ENCODE measurements at places on chromosomes 1 and 21.

DNA sequence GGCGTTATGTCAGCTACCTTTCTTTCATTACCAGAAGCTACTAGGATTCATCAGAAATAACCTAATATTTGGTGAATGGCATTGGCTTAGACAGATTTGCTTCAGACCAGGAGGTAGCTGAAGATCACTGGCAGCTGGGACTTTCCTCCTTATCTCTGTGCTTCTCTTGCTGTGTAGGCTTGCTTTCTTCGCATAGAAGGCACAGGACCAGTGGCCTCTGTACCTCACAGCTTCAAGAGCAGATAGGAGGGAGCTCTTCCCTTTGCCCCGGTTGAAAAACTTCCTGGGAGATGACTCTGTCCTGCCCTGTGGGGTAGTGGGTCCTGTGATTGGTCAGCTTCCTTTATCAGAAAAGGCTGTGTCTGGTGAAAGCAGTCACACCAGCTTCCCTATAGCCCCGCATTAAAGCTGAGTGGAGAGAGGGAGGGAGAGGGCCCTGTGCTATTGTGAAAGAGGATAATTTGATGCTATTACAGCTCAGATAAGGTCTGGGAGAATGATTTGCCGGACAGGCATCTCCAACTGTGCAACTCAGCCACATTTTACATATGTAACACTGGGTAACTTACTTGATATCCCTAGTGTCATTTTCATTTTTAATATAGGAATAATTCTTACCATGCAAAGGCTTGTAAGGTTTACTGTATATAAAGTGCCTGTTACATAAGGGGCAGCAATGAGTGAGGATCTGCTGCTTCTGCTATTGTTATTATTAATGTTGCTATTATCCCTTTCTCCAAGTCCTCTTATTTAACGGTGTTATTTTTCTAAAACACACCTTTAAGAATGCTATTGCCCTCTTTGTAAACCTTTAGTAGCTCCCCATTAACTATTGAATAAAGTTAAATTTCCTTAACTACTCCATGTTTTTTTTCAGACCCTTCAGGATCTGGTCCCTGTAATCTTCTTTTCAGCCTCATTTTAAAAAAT is 31.6 kb downstream of the OSBPL9 start:
- no peak for DNase-seq

GRCh38 chr1:234913278-234913649 is 215.4 kb downstream of the TOMM20 start:
- no peak for DNase-seq

DNA sequence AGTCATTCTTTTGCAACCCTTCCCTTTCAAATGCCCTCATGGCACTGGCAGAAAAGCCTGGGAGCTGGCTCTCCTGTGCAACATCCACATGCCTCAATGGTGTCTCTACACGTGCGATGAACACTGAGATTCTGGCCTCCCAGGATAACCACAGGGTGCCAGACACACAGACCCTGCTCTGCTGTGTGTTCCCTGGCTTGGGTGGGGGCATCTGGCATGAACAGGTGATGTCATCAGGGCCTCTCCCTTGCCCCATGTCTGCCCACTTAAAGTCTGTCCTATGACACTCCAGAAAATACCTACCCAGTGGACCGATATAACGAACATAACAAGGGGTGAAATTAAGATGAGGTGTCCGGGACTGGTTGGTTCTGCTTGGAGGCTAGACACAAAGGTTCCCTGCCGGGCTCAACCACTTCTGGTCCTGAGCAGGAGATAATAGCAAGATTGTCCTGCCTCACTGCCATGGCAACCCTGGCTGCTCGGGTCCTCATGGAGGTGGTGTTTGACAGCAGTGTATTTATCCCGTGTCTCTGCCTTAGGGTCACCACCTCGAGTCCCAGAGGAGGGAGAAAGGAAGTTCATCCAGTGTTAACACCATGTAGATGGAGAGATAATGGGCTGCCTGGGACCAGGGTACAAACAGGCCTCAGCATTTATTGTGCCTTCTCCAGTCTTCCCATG is 19.3 kb downstream of the INSRR start:
- no peak for DNase-seq

DNA sequence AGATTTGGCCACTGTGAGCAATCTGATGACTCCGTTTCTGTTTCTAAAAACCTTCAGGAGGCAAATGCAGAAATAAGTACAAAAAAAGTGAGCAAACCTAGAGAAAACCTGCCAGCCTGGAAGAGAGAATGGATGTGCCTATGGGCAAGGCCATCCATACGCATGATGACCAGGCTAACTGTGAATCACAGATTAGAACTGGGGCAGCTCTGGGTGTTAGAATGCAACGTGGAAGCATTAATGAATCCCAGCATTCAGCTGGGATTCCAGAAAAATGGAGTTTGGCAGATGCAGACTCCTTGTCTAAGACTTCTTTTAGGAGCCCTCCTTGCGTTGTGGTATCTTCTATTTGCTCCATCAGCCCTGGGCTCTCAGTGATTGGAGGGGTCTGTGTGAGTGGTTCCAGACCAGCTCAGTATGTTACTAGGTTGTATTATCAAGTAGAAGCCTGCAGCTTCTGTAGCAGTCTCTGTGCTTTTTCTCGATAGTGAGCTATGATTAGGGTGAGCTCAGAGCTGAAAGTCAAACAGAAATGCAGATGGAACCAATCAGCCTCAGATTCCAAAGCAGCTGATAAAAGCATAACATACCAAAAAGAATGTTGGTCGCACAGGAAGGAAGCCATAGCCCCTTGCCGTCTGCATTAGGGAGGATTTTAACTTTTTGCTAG is 154.0 kb downstream of the PSMG1 start:
- DNase-seq, result no peak

DNA sequence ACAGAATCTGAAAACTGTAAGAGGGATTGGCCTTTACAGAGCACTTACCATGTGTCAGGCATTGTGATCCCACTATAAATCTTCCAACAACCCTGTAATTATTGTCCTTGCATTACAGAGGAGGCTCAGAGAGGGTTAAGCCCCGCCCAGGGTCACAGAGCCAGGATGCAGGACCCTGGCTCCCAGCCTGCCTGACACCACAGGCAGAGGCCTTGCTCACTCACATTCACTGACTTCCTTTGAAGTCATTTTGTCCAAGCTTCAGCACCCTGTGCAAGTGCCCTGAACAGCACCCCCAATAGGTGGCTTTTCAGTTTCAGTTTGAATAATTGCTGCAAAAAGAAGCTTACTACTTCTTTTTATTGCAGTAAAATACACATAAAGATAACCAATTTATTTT is 256.8 kb upstream of the NFIA start:
- DNase-seq, result no peak

DNA sequence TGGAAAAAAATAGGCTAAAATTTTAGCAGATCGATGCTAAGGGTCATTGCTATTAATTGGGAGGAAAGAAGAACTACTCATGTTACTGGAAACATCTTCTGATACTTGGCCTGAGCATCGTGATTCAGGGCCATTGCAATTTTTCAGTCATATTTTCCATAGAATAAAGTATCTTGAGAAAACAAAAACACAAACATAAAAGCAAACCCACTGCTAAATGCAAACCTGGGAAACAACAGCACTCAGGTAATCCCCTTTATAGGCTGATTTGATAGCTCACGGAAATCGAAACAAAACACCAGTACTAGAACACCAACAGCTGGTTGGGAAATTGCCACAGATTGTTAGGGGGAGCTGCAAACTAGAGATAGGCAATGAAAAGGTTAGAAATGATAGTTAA is 172.9 kb upstream of the ESRRG start:
- no peak for DNase-seq

- no peak for DNase-seq
Measured at GRCh38 chr1:226762055-226762454, 23.0 kb upstream of the ITPKB start.

GRCh38 chr21:38861056-38861455 is 55.3 kb downstream of the ETS2 start:
- DNase-seq, result no peak

- no peak for DNase-seq
Measured at GRCh38 chr1:116024626-116025025, 48.3 kb downstream of the SLC22A15 start.

DNA sequence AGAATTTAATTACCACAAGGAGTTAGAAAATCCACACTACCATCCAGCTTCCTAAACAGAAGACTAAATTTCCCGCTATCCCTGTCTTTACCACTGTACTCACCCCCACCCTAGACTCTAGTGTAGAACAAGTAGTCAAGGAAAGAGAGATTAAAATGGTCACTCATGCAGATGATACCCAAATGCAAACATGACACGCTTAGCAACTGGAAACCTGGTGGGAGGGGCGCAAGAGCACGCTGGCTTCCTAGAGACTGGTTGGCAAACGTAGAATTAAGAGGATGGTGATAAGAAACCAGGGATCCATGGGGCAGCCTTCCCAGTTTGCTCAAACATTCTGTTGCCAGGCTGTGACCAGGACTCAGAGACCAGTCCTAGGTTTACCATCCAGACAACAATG is 9.9 kb upstream of the LDLRAD1 start:
- no peak for DNase-seq

DNA sequence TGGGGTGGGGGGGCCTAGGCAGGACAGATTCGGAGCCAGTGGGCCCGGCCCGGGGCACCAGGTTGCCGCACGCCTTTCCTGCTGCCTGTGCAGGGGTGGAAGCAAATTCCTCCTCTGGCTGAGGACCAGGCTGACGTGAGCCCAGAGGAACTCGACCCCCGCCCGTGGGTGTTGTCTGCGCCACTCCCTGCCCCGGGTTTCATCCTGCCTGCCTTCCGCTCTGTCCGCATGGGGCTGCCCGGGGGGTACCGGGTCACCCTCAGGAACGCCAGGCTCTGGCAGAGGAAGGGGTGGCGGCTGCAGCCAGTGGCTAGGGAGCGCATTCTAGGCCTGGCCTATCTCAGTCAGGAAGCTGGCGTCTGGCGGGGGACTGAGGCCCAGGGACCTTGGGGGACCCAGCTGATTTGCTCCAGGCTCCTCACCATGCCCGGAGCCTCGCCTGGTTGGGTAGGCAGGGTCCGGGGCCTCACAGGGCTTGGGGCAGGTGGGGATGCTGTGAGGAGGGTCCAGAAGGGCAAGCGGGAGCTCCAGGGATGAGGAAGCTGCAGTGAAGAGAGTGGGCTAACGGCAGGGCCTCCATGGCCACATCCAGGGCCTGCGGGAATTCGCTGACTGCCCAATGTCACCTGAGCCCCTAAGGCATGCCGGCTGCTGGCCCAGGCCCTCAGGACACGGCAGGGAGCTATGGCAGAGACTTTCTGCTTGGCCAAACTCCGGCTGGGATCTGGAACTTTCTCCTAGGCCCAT is 2.4 kb upstream of the IBA57 start:
- no peak for DNase-seq

DNA sequence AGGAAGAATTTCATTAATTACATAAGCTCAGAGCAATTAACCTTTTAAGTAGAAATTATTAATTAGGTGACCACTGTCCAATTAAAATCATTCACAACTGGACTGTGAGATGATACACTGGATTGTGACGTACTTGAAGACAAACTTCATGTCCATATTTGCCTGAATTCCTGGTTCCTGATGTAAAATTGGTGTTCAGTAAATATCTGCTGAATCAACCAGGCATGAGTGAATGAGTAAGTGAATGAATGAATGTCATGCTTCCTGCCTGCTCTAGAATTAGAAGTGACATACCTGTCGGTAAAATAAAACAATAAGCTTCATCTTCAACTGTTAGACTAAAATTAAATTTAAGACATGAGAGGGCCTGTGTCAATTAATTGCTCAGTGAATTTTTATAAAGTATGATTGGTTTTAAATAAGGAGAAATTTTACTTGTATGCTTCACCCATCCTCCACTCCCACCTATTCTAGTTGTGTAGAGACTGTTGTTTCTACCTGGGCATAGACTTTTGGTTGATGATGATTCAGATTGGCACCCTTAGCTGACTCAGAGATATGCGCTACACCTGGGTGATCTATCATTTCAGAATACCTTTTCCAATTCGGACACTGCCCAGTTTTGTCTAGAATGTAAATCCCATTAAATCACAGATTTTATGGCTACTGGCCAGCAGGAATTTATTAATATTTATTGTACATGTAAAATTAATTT is 56.9 kb upstream of the PTGS2 start:
- DNase-seq, result no peak

DNA sequence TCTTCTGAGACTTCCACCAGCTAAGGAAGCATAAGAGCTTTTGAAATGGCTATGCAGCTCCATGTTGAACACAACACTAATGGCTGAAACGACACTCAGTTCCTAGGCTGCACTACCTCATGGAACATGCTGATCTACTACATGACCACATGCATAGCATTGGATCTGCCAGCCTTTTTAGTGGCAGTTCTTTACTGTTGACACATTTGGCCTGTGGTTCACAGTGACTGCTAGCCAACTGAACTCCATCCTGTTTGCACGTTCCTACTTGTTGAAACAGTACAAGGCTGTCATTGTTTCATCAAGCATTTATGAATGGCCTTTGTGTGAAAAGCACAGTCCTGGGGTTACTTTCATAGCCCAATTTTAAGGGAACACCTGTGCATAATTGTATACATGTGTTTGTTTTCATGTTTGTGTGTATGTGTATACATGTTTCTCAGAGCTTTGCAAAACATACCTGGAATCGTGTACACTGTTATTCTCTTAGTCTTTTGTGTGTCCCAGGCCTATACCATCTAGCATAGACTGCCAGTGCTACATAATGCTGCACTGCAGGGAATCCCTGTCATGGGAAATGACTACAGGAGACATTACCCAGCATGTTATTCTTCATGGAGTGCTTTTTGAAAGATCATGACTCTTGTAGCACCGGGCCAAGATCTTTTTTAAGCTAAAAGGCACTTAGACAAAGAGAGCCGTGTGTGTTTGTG is 179.6 kb upstream of the ESRRG start:
- DNase-seq, result no peak

GRCh38 chr21:44836666-44837471 is 19.0 kb upstream of the SUMO3 start:
- DNase-seq, result no peak

DNA sequence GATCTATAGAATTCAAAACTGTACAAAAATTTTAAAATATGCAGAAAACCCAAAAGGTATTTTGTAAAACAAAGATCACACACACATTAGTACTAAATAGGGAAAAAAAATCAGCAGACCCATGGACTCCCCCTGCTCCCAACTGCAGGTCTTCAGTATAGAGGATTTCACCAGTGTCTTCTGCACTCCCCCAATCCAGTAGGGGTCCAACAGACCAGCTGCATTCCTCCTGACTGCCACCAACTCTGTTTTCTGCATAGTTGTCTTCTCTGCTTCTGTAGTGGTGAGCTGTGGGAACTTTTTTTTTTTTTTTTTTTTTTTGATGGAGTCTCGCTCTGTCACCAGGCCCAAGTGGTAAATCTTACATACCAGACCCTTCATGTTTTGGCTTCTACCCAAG is 21.9 kb downstream of the CLCA2 start:
- DNase-seq, result no peak

DNA sequence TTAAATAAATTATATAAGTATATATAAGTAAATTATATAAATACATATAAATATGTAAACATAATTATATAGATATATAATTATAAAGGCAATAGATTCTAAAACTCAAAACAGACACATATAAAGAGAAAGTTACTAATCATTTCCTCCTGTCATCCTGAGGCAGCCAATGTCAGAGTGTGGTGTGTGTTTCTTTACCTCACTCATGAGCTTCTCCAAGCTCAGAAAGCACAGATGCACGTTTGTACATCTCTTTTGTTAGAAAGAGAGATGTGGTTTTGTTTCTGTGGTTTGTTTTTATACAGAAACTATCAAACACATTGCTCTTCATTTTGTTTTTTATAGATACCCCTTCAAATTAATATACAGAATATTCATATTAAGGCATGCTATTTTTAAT is 594.8 kb downstream of the USP25 start:
- DNase-seq, result no peak

- DNase-seq, result no peak
Measured at GRCh38 chr1:29415156-29415830, 179.0 kb downstream of the PTPRU start.
